Stimulated activated CD4-positive, alpha-beta T cell treated with anti-CD3 and anti-CD28 coated beads, TNF-alpha, amount 100 ng/mL, for 48 hours (primary cell): ENCODE measurements at places on chromosomes 1 and 21.

GRCh38 chr1:88204111-88204510 is 480.0 kb upstream of the PKN2 start:
- DNase-seq: no peak

DNA sequence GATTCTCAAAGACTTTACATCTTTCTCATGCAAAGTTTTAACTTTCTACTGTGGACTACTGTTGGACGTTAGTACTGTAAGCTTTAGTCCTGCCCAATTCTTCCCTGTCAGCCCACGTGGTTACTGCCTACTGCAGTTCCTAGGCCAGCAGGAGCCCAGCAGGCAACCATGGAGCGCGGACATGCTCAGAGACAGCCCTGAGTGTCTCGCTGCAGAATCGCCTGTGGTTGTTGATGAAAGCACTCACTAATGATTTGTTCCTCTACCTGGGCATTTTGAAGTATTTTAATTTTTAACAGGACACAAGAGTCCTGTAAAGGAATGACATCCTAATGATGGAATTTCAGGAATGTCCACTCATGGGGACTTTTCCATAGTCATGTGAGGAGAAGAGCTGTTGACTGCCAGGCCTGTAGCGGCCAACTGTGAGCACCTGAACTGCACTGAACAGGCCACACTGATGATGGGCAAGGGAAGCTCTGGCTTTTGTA is 44.1 kb downstream of the PGBD5 start:
- DNase-seq: no peak

DNA sequence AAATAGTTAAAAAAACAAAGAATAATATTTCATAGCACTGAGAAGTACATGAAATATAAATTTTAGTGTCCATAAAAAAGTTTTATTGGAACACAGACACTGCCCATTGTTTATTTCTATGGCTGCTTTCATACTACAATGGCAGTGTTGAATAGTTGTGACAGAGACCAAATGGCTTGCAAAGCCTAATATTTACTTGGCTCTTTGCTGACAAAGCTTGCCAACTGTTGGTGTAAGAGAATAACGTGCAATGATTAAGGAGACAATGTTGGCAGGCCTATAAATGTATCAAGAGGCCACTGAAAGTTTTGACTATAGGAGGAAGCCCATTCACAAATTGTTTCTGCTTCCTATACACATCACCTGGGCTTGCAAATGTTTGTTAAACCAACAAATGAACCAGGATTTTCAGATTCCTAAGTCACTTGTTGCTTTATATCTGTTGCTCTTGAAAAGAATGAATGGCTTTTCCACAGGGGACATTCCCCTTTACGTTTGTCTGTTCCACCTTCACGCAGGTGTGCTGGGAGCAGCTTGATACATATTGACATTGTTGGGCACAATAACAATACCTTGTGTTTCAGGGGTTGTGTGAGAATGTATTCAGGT is 5.5 kb upstream of the ST6GALNAC3 start:
- no peak for DNase-seq

DNA sequence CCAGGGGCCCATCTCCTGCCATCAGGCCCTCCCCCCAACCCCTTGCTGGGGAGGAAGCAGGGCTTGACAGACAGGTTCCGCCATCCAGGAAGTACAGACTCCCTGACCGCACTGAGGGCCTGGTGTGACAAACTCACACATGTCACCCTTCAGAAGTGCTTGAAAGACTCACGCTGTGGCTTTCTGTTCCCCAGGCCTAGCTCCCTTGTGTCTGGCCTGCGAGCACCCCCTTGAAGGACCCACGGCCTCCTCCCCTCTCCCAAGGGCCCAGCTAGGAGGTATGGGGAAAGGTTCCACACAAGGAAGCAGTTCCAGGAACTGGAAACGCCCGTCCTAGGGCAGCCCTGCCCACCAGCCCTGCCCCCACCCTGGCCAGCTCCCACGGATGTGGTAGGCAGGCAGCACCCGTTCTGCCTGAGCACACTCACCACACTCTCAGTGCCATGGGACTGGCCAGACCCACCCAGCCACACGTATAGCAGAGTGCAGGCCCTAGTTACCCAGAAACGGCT is 26.7 kb downstream of the SLC2A1 start:
- DNase-seq: peak; percentile 66

DNA sequence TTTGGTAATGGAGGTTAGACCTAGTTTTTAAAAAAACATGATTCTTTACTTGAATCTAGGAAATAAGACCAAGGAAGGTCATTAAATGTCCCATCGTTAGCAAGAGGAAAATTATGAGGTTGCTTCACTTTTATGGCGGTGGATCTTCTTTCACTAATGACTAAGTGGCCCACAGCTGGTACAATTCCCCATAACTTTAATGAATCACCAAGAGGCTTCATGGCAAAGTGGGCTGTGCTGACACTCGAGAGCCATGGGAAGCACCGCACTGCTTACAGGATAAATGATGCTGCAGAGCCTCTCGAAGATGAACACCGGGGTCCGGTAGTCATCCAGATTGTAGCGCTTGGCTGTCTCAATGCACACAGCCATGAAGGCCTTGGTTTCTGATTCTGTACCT is 108.8 kb downstream of the UBR4 start:
- DNase-seq: no peak

- no peak for DNase-seq
Observed at GRCh38 chr21:45365186-45365607, 39.8 kb upstream of the COL18A1 start.

- no peak for DNase-seq
Observed at GRCh38 chr1:41573194-41573593, 88.7 kb upstream of the EDN2 start.

DNA sequence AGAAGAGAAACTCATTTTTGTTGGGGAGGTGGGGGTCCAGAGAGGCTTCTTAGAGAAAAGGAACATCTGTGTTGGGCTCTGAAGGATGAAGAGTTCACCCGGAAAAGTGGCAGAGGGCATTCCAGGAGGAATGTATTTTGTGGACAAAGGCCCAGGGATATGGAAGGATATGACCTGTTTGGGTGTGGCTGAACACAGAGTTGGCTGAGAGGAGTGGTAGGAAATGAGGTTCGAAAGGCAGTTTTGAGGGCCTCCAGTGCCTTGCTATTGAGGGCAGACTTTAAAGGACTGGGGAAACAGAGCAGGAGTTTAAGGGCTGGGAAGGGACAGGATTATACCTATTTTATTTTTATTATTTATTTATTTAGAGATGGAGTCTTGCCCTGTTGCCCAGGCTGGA is 27.3 kb upstream of the WASF2 start:
- no peak for DNase-seq

GRCh38 chr1:6477039-6477820 is 11.3 kb upstream of the TNFRSF25 start:
- no peak for DNase-seq

DNA sequence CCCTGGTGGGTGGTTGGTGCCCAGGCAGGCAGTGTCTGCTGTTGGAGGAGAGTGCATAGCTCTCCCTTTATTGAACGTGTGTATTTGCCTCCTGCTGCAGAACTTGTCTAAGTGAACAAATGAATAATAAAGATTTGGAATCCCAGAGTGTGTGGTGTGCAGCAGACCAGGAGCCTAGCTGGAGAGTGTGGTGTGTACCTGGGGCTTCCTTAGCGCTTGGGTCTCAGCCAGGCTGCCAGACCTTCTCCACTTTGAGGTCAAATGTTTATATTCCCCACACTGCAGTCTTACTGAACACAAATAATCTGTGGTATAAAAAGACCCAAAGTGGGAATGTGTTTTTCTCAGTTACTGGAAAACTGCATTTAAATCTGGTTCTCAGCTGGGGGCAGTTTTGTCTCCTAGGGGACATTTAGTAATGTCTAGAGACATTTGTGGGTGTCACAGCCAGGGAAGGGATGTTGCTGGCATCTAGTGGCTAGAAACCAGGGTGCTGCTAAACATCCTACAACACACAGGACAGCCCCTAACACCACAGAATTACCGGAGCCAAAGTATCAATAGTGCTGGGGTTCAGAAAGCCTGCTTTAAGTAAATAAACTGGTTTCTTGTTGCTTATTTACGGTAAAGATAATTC is 23.6 kb downstream of the SLC37A1 start:
- DNase-seq: no peak

DNA sequence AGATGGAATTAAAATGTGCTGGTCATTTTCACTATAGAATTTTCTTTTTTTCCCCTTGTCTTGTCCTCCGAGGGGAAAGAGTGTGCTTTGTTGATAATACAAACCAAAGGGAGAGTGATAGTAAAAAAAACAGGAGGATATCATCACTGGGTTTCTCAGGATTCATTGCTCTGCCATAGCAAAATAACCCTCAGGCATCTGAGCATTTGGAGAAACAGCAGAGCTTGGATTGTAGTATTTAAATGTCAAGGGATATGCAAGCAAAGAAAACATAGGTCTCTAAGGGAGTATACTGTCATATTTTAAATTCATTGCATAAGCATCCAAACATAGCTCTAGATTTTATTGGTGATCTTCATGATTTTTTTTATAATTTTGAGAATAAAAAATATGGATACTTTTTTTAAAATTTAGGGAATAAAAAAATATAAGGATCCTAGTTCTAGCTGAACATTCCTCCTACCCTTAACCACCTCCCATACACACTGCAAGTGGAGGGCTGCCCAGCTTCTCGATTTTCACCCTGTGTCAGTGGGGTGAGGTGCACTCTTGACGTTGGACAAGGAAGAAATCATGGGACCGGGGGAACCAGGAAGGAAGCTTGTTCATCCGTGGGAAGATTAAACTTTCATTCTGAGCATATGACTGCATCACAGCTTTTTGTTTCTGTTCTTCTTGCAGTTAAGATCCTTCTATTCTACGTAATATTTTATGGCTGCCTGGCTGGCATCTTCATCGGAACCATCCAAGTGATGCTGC is 4.4 kb downstream of the ATP1B1 start:
- DNase-seq: no peak

- no peak for DNase-seq
Observed at GRCh38 chr1:245173446-245174211, 18.8 kb downstream of the KIF26B start.

DNA sequence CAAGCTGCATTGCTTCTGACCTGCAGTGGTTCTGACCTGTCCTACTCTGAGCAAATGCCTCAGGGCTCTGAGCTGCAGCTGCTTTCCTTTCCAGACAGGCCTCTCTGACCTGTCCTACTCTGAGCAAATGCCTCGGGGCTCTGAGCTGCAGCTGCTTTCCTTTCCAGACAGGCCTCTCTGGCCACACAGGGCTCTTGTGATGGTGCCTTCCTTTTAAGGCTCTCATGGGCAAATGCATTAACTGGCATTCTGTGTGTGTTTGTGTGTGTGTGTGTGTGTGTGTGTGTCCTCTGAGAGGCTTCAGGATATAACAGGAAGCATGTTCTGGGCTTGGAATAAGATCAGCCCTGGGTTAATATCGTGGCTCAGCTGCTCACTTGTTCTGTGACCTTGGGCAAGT is 131.3 kb downstream of the NTPCR start:
- DNase-seq: no peak

DNA sequence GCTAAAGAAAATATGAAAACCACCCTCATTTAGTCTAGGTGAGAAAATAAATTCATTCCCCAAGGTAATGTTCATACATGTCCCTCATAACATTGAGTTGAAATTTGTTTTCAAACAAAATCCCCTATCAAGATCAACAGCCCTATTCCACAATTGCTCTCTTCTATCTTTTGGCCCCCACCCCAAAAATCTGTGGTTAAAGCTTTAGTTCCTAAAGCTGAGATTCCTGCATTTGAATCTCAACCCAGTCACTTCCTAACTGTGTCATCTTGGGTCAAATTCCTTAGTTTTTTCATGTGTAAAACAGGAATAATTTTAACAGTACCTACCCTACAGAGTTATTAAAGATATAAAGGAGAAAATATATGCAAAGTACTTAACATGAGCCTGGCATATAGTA is 22.0 kb downstream of the KIAA0319L start:
- DNase-seq: no peak

GRCh38 chr1:63663301-63663700 is 70.1 kb downstream of the PGM1 start:
- DNase-seq: no peak

DNA sequence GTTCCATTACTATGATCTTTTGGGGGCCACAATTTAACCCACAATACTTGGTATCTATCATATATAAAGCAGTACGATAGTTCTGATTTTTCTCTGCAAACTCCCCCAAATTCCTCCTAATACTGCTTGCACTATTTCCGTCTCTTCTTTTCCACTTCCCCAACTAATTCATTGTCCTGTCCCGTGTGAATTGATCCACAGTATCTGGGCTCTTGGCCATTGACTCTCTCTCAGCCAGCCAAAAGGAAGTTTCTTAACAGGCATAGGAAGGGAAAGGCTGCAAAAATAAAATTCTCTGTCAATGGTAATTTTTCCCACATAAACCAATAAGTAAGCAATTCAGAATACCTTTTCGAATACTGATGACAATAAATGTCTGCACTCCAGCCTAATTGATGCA is 91.7 kb upstream of the DSCAM start:
- DNase-seq: no peak

DNA sequence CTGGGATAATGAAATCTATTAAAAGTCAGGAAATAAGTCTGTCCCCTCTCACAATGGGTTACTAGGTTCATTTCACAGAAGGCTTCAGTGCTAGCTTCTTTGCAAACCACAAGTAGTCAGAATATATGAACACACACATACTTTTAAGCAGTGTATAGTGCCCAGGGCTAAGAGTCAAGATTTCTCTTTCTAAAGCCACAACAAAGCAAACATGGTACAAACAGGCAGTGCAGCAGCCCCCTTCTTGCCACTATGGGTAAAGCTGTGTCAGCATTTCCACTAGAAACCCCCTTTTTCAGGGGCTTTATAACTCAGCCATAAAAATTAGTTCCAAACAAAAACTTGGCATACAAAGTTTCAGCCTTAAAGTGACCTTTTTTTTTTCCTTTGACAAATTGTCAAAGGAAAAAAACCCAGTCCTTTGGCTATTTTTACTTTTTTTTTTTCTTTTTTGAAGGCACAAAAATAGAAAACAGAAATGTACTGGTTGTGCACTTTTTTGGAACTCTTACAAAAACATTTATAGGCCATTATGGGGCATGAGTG is 315.4 kb downstream of the LMO4 start:
- no peak for DNase-seq

DNA sequence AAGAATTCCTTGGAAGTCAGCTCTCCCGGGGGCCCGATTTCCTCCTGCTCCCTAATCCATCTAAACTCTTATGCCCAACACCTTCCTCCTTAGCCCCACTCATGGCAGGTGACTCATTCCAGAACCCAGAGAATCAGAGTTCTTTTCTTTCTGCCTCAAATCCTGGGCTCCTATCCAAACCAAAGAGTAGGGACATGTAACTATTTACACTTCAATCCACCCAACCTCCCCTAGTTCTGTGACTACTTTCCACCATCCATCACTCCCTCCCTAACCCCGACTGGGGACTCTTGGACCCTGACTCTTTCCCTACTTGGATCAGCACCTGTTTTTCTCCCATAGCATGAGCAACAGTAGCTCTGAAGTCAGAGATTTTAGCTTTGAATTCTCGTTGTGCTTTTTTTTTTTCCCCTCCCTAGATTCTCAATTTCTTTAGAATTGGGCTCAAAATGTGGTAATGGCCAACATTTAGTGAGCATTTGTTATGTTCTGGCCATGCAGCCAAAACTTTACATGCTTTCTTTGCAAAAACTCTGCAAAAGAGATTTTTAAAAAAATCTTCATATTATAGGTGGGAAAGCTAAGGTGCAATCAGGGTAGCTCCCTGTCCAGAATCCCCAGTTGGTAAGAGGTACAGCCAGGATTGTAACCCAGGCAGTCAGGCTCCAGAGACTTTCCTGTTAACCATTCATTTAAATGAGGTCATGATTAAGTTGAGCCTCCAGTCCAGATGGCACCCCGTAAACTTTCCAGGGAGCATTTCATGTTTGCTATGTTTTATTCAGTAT is 7.5 kb upstream of the CYP4A11 start:
- DNase-seq: no peak
